Stimulated activated CD8-positive, alpha-beta memory T cell treated with anti-CD3 and anti-CD28 coated beads, Interleukin-7, amount 100 ng/mL, for 1 hour (primary cell): ENCODE measurements at places on chromosomes 11 and 22.

DNA sequence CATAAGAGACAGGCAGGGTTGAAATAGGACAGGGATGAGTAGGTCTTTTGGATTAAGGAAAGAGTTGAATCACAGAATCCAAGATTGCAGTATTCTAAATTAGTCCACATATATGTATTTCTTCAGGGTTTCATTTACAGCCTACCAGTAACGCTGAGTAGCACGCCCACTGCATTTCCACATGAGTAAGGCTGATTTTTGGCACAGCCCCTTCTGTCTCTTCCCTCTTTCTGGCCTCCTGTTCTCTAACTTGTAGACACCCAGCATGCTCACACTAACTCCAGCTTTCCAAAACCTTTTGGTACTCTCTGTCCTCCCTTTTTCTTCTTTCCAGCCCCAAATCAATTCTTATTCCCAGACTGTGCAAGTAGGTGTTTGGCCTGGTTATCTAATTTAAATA is 3.7 kb upstream of the SIK2 start:
- DNase-seq, result no peak

DNA sequence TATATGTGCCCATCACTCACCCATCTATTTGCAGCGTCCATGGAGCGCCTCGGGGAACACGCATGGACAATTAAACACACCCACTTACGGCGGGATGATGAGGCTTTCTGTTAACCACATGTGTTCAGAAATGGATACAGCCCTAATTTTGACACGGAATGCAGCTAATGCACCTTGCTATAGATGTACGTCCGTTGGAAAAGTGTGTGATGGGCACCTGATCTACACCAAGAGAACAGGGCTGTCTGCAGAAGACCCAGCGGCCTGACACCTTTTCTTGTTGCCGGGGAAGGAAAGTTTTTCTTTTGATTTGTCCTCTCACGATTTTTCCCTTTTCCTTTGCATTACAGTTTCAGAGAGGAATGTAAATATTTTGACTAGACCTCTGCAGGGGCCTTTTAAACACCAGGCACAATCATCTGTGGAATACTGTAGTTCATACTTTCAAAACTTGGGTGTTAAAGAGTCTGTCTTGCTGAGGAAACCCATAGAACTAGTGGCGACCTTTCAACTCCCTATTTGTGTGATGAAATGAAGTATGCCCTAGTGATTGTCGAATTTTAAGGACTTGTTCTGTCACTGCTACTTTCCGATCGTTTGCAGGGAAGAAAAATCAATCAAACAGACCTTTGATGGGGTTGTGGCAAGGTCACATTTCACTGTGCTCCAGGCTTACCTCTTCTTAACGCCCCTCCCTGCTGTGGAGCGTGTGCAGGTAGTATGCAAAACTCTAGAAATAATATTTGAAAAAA is 16.5 kb upstream of the PAX6 start:
- no peak for DNase-seq

- no peak for DNase-seq
Measured at GRCh38 chr11:36161572-36161971, 127.7 kb downstream of the COMMD9 start.

DNA sequence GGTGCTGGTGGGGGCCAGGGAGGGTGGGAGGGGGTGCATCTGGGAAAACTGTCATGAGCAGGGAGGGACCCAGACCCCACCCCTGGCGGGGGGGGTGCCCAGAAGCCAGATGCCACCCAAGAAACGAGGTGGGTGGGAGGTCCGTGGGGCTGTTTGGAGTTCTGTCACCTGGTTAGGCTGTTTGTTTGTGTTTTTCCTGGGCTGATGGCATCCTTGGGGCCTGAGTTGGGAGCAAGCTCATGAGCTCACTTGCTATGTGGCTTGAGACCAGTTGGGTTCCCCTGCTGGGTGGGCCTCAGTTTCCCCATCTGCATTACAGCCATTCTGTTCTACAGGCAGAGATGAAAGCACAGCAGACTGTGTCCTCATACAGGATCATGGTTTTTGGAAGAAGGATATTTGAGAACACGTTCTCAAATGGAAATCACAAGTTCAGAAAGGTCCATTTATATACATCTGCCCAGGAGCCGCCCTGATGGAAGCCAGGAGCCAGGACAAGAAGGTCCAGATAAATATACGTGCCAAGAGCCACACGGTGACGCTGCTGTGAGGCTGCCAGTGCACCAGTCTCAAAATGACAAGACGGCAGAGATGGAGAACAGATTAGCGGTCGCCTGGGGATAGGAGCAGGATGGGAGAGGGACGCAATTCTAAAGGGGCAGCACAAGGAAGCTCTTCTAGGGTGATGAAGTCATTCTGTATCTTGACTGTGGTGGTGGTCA is 312.9 kb downstream of the MN1 start:
- no peak for DNase-seq

GRCh38 chr11:128357073-128357472 is 230.3 kb downstream of the ETS1 start:
- DNase-seq, result no peak

DNA sequence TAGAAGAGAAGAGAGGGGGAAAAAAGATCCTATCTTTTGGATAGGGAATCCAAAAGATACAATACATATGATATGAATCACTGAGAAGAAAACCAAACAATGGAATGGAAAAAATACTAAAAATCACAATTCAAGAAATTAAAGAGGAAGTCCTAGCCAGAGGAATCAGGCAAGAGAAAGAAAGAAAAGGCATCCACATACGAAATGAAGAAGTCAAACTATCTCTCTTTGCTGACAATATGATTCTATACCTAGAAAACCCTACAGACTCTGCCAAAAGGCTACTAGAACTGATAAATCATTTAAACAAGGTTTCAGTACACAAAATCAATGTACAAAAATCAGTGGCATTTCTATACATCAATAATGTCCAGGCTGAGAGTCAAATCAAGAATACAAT is 91.4 kb downstream of the EFCAB6 start:
- no peak for DNase-seq

- no peak for DNase-seq
Measured at GRCh38 chr11:44884056-44884455, 66.6 kb downstream of the TP53I11 start.

DNA sequence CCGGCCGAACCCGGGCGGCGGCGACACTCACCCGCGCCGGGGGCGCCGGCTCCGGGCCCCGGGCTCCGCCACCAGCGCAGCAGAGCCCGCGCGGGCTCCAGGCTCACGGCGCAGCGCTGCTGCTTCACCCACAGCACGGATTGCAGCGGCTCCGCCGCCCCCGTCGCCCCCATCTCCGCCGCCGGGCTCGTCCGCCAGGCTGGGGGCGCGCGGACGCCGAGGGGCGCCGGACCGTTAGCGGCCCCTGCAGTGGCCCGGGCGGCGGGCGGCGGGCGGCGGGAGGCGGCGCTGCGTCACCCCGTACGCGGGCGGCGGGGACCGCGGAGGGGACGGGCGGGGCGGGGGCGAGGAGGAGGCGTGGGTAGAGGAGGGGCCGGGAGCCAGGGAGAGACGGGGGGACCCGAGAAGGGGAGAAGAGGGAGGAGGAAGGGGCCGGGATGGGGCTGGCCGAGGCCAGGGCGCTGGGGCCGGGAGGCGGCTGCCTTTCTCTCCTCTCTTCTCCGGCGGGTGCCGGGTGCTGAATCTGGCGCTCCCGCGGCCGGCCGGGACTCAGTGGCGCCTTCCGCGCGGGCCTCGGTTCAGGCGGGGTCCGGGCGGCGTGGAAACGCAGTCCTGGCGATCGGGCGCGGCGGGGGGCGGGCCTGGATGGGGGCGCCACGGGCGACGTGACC is at the start of gene CERK:
Gene CERK (minus strand): TSS at position 277 of the 671 bp plus-strand sequence. CDS start 104 bp downstream, at position 173.
- DNase-seq, result peak; percentile 39

- no peak for DNase-seq
Measured at GRCh38 chr11:131897956-131898355, 527.5 kb downstream of the NTM start.

DNA sequence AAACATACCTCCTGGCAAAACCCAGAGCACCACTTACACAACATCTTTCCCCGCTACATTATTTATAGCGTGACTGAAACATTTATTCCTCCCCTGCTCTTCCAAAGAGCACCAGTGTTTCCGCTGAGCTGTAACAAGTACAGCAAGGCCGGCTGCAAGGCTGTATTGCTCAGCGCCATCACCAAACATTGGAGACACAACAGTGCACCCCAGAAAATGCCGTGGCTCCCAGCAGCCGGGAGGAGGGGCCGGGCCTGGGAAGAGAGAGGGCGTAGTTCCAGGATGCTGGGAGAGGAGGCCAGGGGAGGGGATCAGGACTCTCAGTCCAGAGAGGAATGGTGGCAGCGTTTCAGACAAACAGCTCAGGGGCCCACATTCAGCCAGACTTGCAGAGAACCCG is 133.2 kb downstream of the DSCAML1 start:
- no peak for DNase-seq

GRCh38 chr11:60756307-60757032 is at the start of gene MS4A15:
Gene MS4A15 (plus strand): TSS chr11:60756867. CDS start chr11:60763734, 6,867 bp downstream.
- no peak for DNase-seq

GRCh38 chr11:114182471-114183043 is 113.6 kb upstream of the NNMT start:
- DNase-seq, result no peak

DNA sequence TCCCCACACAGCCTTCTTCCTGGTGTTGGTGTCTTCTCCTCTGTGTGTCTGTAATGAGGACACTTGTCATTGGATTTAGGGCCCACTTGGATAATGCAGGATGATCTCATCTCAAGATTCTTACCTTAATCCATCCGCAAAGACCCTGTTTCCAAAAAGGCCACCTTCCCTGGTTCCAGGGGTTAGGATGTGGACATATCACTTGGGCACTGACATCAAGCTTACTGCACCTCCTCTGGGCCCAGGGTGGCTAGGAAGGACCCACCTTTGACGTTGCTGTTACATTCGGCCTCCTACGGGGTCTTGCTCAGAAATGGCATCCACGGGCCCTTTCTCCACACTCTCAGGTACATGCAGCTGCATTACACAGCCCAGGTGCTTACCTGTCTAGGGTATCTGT is 535.9 kb downstream of the BRD1 start:
- no peak for DNase-seq

DNA sequence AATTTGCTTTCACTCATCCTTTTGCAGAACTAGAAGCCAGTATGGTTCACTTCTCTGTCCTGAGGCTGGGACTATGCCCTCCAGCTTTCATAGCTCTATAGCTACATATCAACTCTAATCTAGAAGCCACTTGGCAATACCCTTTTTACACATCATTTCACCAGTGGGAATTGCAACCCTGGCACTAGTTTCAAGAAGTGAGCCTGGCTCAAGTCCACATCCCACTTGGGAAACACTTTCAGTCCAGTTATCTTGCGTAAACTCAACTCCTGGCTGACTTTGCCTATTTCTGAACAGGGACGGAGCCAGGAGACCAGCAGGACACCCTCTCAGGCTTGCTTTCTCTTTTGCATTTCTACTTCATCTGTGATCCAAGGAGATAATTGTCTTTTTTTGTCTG is 19.9 kb upstream of the FAT3 start:
- no peak for DNase-seq

DNA sequence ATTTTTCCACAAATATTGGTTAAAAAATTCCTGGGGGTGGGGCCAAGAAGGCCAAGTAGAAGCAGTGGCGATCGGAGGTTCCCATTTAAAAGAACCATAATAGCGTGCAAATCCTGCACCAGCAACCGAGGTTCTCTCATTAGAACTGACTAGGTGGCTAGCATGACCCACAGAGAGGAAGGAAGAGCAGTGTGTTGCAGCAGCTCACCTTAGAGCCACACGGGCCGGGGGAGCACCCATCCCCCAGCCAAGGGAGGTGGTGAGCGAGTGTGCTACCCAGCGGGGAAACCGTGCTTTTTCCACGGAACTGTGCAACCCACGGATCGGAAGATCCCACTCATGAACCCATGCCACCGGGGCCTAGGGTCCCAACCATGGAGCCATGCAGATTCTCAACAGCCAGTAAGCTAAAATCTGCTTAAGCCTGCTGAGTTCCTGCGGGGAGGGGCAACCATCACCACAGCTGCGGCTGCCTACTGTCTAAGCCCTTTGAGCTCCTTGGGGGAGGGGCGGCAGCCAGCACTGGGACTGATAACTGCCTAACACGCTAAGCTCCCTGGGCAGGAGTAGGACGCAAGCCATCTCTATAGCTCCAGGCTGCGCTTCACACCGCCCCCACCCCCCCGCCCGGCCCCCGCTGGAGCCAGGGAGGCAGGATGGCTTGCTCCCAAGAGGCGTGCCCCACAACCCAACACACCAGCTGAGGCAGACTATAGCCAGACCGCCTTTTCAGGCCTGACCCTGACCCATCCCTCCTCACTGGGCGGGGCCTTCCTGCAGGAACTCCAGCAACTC is 21.0 kb upstream of the HTATIP2 start:
- DNase-seq, result no peak

DNA sequence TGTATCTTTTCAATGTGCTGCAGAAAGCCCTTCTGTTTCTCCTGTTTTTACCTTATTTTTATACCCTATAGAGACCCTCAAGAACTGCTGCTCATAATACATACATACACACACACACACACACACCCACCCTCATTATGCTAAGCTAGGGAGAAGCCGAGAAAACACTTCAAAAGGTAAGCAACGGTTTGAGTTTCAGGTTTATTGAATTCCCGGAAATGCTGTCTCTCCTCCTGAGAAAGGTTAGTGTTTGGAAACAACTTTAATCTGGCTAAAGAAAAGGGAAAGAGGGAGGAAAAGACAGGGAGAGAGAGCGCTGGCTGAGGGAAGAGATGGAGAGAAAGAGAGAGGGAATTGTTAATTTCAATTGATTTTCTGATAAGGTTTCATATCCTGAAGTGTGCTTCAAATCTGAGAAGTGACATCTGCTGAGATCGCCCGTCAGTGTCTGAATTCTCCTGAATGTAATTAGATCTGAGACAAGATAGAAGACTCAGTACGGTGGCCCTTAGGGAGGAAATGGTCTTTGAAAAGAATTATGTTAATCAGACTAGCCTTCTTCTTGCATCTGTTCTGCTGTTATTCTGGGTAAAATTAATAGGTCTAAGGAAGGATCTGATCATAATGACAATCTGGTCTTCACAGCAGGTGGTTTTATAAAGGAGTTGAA is 169.1 kb downstream of the NXPE2 start:
- DNase-seq, result no peak

DNA sequence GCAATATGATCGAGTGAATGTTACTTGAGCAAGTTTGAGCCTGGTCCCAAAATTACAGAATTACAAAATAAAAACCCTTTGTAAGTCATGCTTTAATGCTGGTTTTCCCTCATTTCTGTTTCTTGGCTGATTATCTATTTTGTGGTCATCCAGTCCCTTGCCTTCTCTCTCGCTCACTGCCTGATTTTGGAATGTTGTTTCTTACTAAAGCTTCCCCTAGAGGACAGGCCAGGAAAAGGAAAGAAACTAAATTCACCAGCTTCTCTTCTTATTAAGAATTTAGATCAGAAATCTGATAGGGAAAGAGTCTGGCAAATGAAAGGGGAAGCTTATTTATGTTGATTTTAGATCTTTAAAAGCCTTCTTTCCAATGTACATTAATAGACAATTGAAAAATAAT is 16.6 kb upstream of the BDNF start:
- DNase-seq, result no peak

- DNase-seq, result no peak
Measured at GRCh38 chr22:30309951-30310741, 16.6 kb downstream of the TBC1D10A start.
